ENCODE measurements at places on chromosomes 12 and 14.

- no peak for DNase-seq
Measured at GRCh38 chr12:86670986-86671385, 414.8 kb upstream of the MGAT4C start.

GRCh38 chr12:24772813-24773212 lies 176.1 kb downstream of the BCAT1 start:
- no peak for DNase-seq

DNA sequence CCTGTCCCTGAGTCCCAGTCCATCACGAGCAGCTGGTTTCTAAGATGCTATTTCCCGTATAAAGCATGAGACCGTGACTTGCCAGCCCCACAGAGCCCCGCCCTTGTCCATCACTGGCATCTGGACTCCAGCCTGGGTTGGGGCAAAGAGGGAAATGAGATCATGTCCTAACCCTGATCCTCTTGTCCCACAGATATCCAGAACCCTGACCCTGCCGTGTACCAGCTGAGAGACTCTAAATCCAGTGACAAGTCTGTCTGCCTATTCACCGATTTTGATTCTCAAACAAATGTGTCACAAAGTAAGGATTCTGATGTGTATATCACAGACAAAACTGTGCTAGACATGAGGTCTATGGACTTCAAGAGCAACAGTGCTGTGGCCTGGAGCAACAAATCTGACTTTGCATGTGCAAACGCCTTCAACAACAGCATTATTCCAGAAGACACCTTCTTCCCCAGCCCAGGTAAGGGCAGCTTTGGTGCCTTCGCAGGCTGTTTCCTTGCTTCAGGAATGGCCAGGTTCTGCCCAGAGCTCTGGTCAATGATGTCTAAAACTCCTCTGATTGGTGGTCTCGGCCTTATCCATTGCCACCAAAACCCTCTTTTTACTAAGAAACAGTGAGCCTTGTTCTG lies 41.6 kb downstream of the DAD1 start:
- DNase-seq: no peak

GRCh38 chr14:75548544-75548943 lies 26.3 kb downstream of the BATF start:
- DNase-seq: no peak

Measured in activated CD4-positive, alpha-beta T cell treated with anti-CD3 and anti-CD28 coated beads for 1 hour (primary cell).